Stimulated activated naive CD4-positive, alpha-beta T cell (primary cell): ENCODE measurements at places on chromosomes 6 and 20.

DNA sequence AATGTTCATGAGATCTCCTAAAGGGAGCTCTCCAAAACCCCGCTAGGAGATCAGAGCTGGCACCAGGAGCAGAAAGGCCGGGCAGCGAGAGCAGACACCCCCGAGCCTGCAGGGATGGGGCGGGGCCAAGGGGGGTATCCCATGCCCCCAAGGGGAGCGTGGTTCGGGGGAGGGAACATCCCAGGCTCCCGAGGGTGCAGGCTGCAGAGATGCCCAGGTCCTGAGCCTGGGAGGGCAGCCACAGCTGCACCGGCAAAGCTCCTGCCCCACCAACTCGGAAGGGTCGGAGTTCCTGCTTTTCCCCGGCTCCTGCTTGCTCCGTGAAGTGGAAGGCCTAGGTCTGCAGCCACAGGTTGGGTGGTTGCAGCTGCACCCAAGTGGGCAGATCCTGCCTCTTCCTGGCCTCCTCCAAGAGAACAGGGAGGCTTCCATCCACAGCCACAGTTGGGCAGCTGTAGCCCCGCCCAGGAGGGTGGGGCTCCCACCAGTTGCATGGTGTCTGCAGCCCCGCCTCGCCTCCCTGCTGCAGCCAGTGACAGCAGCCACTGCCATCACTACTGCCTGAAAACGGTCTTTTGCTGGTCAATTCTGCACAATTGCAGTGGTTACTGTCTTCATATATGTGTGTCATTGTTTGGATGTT is 13.4 kb upstream of the GMNN start:
- DNase-seq, result no peak

DNA sequence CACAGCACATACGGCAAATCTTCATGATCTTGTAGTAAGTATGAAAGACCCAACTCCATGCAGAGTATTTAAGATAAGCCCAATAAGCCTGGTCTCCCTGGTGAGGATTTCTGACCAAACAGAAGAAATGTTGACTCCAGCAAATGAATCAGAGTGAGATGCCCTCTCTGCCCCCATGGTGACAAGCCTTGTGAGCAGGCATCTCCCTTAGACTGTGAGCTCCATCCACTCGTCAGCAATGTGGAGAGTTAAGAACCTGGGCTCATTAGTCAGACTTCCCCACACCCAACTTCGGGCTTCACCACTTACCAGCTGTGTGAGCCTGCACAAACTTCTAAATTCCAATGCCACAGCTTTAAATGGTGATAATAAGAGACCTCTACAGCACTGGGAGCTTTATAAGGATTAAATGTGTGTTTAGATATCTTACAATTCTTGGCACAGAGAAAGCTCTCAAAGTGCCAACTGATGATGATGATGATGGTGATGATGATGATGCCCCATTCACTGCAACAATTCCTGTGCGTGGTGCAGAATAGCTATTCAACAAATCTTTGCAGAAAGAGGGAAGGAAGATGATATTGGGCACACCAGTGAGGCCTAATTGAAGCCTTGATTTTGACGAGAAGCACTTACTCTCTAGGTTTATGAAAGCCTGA is 253.4 kb upstream of the TAB2 start:
- no peak for DNase-seq

GRCh38 chr6:13045676-13046075 is 282.7 kb downstream of the TBC1D7 start:
- no peak for DNase-seq

GRCh38 chr6:14706378-14706929 is 539.4 kb upstream of the JARID2 start:
- no peak for DNase-seq

DNA sequence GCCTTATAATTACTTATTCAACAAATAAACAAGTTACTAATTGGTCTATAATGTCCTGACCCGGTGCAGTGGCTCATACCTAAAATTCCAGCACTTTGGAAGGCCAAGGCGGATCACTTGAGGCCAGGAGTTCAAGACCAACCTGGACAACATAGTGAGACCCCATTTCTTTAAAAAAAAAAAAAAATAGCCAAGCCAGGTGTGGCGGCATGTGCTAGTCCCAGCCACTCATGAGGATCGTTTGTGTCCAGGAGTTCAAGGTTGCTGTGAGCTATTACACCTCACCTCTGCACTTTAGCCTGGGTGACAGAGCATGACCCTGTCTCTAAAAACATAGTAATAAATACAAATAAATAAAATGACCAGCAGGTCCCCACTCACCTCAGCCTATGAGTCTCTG is 9.8 kb upstream of the UBE2V1 start:
- DNase-seq, result no peak
